Thoracic aorta (tissue), 2 donors: ENCODE measurements at places on chromosomes 13 and 19. TPM values are rescaled to one million over a fixed set of nuclear protein-coding genes. Genes with fewer than 3 reads are reported as not detected.

ANGPTL4 gene
- total RNA-seq, result 99.1 TPM

ANGPTL8 gene
- not detected for total RNA-seq

PLVAP gene
- total RNA-seq, result 126 TPM

CYP2S1 gene
- total RNA-seq, result 12.4 TPM
